ENCODE measurements at places on chromosomes 5 and 9.

DNA sequence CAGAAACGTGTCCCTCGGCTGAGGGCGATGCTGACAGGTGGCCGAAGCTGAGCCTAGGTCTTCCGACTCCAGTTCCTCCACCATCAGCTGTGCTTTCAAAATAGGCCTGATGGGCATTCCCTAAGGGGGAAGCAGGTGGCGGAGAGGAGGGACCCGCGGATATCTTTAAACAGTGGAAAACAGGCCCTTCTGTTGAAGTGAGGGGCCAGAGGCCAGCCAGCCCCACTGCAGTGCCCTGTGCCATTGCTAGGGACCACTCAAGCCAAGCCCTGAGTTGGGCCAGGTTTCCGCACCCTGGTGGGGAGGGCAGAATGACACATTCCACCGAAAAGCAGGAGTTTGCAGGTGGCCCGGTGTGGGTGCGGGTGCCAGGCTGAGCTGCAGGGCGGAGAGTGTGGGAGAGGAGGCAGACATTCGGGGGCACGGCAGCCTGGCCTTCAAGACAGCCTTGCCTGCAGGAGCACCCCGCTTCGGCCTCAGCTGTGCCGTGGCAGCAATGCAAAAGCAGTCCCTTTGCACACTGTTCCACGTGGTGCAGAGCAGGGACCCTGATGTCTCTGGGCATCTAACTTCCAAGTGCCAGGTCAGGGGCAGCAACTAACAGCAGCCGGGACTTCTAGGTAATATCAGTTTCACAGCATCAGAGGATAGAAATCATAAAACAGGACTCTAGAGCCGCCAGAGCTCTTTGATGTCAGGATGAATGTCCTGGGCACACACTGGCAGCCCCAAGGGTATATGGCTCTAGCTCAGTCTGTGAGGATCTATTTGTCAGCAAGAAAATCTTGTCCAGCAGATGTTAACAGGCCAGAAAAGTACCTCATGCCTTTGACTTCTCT is 17.2 kb downstream of the HNRNPH1 start:
- DNase-seq, result no peak

- no peak for DNase-seq
Measured at GRCh38 chr9:91889161-91889911, 60.7 kb downstream of the ROR2 start.

- peak; percentile 66 for DNase-seq
Measured at GRCh38 chr9:75071530-75072122, 16.3 kb downstream of the NMRK1 start.

DNA sequence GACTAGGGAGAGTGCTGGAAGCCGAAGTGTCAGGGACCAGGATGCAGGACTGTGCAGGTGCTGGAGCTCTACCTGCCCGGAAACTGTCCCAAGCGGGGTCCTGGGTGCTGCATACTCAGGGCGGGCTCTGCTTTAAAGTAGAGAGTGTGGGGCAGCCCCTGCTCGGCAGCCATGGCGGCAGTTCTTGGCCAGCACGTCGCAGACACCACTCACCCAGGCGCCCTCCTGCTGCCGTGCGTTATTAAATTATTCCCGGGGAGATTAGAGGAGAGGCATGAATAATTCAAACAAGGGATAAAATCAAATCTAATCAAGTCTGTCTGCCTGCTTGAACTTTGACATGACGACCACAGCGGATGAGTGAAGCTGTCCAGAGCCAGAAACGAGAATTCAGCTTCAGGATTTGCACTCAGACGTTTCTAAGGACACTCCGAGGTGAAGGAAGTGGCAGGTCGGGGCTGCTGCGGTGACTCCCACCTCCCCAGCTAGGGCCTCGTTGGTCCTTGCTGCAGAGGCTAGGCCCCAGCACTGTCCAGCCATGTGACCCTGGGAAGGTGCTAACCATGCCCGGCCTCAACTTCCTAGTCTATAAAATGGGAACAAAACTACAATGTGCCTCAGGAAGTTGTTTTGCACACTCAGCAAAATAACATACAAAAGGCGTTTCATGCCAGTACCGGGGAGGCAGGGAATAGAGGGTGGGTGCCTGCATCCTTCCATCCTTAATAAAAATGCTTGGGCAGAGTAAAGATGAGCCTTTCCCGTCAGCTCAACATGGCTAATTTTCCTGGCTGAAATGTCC is 91.3 kb upstream of the ADAMTS2 start:
- DNase-seq, result no peak

GRCh38 chr5:58357121-58357520 is 102.8 kb downstream of the PLK2 start:
- no peak for DNase-seq

GRCh38 chr9:134443174-134444037 is 117.2 kb downstream of the RXRA start:
- peak; percentile 82 for DNase-seq
